ENCODE measurements at places on chromosomes 5 and 9.

- no peak for DNase-seq
Measured at GRCh38 chr5:140005145-140005591, 37.9 kb downstream of the NRG2 start.

DNA sequence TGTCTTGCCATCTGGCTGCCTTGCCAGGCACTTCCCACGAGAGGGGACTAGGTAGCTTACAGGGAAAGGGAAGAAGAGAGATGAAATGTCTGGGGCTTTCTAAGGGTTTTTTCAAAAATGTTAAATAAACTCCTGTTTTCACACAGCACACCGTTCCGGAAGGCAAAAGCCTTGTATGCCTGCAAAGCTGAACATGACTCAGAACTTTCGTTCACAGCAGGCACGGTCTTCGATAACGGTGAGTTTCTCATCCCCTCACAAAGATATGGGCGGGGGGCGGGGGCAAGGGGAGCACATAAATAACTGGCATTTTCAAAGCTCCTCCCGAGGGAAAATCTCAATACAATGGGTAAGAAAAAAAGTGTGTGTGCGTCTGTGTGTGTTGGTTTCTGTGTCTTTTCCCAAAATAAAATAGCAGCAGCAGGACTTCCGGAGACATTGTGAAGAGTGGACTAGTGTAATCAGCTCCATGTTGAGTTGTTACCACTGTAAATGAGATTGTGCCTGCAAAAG, 189.6 kb downstream of the NR3C1 start:
- DNase-seq: no peak

DNA sequence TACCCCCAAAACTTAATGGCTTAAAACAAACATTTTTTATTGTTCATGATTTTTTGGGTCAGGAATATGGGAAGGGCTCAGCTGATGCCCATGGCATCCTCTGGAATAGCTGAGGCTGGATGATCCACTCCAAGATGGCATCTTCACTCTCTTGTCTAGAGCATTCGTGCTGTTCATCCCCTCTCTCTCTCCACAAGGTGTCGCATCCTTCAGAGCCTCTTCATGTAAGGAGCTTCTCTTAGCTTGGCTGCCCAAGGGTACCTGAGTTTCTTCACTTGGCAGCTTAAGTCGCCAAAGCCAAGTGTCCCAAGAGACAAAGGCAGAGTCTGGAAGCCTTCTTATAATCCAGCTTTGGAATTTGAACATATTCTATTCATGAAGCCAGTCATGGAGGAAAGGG, 294.7 kb downstream of the CHSY3 start:
- no peak for DNase-seq

DNA sequence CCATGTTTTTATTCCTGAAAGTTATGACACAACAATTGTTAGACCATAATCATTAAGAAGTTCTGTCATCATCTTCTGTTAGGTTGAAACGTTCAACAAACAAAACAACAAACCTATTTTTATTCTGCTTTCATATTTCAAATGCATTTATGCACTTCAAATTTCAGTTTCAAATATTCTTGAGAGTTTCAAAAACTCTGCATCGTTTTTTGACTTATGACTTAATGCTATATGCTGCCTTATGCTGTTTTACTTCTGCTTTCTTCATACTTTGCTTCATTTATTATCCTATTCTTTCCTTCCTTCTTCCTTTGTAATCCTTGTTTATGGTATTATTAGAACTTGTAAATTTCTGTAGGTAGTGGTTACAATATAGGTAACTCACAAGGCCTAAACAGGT, 95.0 kb downstream of the PCSK1 start:
- no peak for DNase-seq

- DNase-seq: no peak
Measured at GRCh38 chr9:126357074-126357473, 30.4 kb downstream of the MVB12B start.

Measured in dorsolateral prefrontal cortex (tissue), 122 donors.